Effector CD4-positive, alpha-beta T cell (primary cell): ENCODE measurements at places on chromosomes 5 and 9.

GRCh38 chr9:124765439-124765835, 5.7 kb downstream of the NR6A1 start:
- DNase-seq: no peak

DNA sequence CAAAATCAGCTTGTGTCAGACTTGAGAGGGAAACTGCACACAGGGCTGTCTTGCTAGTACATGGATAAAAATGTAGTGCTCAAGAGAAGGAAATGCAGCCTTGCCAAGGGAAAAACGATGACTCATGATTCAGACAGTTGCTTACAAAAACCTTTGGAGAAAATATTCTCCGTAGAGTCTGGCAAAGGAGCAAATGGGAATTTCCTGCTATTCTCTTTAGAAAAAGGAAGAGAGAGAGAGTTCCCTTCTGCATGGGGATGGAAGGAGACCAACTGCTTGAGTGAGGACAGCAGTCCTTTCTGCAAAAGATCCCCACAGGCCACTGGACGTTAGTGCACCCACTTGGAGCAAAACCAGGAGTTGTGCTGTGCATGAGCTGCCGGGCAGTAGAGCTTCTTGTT, 7.6 kb downstream of the IFNB1 start:
- DNase-seq: no peak

GRCh38 chr5:75524071-75524470, 12.4 kb downstream of the POLK start:
- no peak for DNase-seq

- DNase-seq: no peak
Measured at GRCh38 chr5:143101121-143101520, 302.4 kb downstream of the NR3C1 start.

- no peak for DNase-seq
Measured at GRCh38 chr5:167485061-167485774, 806.2 kb upstream of the WWC1 start.

DNA sequence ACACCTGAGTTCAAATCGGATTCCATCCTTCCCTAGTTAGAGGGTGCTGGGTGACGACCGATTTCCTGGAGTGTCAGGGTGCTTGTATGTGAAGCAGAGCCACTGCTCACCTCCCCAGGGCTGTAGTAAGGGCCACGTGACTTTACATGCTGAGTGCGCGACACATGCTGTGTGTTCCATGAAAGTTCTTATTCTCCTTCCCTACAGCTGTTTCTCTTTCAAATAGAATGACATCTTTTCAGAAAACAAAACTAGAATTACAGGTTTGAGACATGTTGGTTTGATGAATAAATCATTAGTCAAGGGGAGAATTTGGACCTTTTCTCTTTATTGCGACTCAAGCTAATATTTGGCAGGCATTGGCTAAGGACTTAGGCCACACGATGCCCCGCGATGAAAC, 113.1 kb downstream of the JMY start:
- DNase-seq: no peak

- no peak for DNase-seq
Measured at GRCh38 chr5:172453986-172454357, 353 bp downstream of the SH3PXD2B start.

GRCh38 chr5:180824630-180825476, 22.2 kb upstream of the MGAT1 start:
- no peak for DNase-seq

DNA sequence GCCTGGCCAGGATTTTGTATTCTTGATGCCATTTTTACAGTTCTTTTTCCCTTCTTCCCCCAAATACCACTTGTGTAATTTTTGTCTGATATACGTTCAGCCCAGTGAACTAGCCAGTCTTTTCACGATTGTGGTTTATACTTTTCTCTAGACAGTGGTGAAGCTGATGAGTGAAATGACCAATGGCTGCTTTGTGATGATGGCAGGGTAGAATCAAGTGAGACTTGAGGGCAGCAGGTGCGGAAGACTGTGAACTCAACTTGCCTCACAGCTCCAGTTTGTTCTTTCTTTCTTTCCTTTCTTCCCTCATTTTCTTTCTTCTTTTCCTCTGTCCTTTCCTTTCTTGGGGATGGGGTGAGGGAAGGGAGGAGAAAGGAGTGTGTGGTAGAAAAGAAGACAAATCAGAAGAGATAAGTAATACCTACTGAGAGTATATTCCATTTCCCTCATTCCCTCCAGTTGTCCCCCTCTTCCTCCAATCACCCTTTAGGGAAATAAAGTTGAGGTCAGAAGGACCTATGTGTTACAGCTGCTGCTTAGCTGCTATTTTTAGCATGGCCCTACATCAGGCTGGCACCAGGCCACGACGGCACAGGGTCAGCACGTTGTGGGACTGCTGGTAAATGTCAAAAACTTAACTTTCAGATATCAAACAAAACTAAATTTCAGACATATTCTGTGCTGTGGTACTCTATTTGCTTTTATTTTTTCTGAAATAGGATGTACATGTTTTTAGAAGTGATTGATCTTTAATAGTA, 12.3 kb downstream of the ZSWIM6 start:
- no peak for DNase-seq

DNA sequence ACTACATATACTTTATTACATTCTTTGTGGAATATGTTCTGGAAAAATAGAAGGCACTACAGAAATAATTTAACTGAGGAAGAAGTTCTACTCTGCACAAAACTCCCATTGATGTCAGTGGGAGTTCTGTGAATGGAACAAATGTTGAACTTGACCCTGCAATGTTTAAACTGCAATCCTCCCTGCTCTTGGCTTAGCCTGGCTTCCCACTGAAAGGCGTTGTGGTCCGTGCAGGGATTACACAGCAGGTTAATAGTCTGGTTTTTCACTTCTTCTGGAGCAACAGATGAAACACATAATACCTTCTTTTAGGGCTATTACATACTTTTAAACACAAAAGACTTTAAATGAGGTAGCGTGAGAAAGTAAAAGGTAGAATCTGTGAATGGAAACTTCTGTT, 12.9 kb upstream of the ERBIN start:
- no peak for DNase-seq

DNA sequence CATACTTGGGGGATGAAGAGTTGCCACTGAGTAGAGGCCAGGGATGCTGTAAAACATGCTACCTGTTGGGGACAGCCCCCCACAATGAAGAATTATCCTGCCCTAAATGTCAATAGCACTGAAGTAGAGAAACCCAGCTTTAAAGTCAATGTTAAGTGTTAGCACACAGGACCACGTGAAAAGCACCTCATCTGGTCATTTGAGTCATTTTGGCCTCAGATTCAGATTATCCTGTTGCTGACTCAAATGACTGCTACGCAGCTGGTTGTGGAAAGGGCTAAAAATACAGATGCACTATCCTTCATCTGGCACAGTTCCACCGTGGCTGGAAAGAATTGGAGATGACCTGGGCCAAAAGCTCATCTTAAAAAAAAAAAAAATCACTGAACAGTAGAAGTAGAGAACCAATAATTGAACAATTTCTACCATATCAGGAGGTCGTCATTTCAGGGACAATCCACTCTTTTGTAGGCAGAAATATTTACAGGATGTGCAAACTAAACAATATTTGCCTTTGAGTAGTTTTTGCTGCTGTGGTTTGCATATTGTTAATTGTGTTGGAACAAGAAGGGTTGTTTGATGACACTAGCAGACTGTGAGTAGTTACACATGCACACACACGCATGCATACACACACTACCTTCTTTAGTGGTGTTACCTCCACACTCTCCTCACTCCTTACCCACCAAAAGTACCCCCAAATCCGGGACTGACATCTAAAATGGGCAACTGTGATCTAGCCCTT, 195.3 kb upstream of the KLF9 start:
- DNase-seq: no peak

- DNase-seq: no peak
Measured at GRCh38 chr9:107243742-107244141, 39.3 kb upstream of the RAD23B start.

DNA sequence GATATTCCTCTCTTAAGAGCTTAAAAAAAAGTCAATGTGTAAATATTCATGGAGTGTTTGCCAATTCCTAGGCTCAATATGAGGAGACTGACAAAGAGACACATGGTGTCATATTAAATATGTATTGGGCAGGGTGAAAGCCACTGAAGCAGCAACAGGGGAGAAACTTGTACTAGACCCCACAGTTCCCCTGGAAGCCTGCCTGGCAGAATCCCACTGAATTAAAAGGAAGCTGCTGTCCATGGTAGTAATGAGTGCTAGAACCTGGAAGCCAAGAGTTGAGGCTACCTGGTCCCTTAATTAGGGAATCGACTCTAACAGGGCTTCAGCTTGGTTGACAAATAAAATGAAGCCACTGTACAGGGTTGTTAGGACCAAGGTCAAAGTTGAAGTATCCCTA, 129.4 kb upstream of the GPR151 start:
- DNase-seq: no peak

- DNase-seq: no peak
Measured at GRCh38 chr9:135714242-135715055, 12.5 kb downstream of the KCNT1 start.

DNA sequence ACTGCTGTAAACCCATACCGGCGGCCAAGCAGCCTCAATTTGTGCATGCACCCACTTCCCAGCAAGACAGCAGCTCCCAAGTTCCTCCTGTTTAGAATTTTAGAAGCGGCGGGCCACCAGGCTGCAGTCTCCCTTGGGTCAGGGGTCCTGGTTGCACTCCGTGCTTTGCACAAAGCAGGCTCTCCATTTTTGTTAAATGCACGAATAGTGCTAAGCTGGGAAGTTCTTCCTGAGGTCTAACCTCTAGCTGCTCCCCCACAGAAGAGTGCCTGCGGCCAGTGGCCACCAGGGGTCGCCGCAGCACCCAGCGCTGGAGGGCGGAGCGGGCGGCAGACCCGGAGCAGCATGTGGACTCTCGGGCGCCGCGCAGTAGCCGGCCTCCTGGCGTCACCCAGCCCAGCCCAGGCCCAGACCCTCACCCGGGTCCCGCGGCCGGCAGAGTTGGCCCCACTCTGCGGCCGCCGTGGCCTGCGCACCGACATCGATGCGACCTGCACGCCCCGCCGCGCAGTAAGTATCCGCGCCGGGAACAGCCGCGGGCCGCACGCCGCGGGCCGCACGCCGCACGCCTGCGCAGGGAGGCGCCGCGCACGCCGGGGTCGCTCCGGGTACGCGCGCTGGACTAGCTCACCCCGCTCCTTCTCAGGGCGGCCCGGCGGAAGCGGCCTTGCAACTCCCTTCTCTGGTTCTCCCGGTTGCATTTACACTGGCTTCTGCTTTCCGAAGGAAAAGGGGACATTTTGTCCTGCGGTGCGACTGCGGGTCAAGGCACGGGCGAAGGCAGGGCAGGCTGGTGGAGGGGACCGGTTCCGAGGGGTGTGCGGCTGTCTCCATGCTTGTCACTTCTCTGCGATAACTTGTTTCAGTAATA, at the start of gene FXN:
Gene FXN, plus strand, starts transcription at position 315 of the 871 bp plus-strand sequence. Its CDS starts 31 bp downstream, at position 346.
- DNase-seq: peak; percentile 68

DNA sequence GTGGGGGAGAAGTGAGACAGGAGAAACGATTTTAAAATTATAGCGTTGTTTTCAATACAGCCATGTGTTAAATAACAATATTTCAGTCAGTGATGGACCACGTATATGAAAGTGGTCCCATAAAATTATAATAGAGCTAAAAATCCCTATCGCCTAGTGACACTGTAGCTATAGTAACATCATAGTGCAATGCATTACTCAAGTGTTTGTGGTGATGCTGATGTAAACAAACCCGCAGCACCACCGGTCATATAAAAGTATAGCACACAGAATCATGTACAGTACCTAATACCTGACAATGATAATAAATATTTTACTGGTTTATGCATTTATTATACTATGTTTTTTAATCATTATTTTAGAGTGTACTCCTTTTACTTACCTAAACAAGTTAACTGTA, 407.4 kb upstream of the SEMA6A start:
- no peak for DNase-seq

DNA sequence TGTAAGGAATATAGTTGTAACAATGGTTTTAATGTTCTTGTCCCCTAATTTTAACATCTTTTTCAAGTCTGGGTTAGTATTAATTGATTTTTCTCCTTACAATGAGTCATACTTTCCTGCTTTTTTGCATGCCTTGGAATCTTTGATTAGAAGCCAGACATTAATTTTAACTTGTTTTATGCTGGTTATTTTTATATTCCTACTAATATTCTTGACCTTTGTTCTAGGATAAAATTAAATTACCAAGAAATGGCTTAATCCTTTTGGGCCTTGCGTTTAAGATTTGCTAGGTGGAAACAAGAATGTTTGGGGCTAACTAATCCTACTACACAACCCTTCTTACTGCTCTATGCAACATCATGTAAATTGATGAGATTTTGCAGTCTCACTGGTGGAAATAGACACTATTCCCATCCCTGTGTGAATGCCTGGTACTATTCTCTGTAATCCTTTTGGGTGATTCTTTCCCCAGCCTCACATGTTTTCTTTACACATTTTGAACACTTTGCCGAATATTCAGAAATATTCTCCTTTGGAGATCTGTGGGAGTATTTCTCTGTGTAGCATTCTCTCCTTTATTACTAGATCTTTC, 47.2 kb downstream of the ZCCHC7 start:
- DNase-seq: no peak

DNA sequence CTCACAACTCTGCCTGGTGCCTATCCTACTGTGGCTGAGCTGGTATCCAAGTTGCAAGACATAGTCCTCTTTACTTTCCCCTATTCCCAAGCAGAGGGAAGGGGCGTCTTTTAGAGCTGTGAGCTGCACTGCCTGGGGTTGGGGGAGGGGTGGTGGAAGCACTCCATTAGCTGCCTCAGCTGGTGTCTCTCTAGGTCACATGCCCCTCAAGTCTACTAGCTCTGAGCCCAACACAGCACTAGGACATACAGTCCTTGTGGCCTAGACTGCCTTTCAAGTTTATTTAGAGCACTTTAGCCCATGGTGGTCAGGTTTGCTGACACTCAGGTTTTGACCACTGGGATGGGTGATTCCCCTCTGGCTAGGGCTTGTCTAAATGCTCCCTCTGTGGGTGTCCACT, 54.7 kb downstream of the SREK1 start:
- DNase-seq: no peak

GRCh38 chr9:35258660-35259474, 97.1 kb downstream of the UNC13B start:
- DNase-seq: peak; percentile 15

DNA sequence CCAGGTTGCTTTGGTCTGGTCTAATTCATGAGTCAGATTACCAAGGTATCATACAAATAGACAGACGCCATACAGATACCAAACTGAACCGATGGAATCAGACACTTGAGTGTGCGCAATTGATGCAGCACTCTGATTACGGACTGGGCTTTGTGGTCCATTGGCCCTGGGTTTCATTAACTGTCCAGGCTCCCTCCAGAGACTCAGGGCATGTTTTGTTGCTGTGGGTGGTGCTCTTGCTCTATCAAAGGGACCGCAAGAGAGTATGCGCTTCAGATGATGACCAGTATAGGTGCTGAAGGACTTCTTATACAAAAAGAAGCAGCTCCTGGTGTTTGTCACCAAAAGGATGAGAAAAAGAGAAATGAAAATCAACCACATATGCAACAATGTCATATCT, 36.9 kb upstream of the ANKRD55 start:
- DNase-seq: no peak
